Activated naive CD8-positive, alpha-beta T cell treated with anti-CD3 and anti-CD28 coated beads, Interleukin-2, amount 50 U/mL, for 16 hours (primary cell): ENCODE measurements at places on chromosomes 11 and 22.

GRCh38 chr11:113446112-113446511, 29.1 kb downstream of the DRD2 start:
- DNase-seq = no peak

DNA sequence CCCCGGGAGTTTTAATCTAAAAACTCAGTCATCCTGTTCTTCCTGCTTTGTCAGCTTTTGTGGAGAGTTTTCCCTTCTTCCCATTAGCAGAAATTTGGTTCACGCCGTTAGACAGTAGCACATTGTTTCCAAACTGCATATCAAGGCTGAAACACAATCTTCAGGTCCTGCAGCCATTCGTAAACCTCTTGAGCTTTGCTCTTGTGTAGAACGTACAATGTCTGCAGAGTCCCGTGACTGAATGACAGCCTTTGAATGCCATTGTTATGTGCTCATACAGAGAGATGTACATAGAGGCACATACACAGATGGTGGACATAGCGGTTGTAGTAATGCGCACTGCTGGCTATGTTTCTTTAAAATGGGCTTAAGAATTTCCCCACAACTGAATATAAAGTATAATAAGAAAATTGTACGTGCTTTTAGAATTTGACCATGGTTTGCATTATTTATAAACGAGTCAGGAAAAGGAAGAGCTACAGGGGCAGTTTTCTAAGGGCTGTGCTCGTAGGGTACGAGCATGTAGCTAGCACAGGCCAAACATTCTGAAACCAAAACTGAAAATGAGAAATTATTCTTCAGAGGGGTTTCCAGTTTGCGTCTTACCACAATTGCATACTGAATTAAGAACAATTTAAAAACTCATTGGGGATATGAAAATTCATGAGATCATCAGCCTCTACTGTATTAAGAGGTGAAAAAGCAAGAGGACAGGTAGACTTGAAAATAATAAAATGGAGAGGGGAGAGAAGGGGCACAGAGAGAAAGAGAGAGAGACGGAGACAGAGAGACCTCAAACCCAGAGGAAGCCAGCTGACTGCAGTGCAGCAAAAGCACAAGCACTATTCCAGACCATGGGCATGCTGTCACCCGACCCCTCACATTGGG, 310.1 kb downstream of the CADM1 start:
- DNase-seq = no peak

DNA sequence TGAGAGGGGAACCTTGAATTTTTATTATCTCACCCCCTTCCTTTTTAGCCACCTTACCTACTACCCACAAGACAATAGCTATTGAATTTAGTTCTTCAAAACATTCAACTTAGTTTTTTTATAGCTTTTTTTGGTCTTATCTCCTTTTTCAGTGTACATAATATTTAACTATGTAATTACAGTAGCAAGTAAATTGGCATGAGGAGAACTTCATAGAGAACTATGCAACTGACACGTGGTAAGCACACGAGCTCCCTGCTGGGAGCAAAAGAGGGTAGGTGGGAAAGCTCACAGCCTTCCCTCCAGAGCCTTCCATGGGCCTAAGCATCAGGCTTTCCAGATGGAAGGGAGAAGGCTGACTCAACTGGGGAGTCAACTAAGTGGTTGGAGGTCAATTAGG, 22.1 kb upstream of the ZDHHC13 start:
- DNase-seq = no peak

DNA sequence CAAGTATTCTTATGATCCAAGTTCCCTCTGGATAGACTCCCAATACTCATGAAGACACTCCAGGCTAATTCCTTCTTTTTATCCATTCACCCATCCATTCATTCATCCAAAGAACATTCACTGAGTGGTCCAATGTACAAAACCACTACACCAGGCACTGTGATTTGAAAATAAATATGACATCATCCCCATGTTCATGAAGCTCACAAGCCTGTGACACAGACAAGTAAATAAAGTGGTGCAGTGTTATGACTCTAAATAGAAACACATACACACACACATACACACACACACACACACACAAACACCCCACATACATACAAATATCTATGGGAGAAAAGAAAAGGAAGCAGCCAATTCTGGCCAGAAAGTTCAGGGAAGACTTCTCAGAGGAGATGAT, 35.5 kb downstream of the MTMR2 start:
- DNase-seq = no peak

- DNase-seq = no peak
Observed at GRCh38 chr11:123301013-123301591, 106.1 kb upstream of the CLMP start.

DNA sequence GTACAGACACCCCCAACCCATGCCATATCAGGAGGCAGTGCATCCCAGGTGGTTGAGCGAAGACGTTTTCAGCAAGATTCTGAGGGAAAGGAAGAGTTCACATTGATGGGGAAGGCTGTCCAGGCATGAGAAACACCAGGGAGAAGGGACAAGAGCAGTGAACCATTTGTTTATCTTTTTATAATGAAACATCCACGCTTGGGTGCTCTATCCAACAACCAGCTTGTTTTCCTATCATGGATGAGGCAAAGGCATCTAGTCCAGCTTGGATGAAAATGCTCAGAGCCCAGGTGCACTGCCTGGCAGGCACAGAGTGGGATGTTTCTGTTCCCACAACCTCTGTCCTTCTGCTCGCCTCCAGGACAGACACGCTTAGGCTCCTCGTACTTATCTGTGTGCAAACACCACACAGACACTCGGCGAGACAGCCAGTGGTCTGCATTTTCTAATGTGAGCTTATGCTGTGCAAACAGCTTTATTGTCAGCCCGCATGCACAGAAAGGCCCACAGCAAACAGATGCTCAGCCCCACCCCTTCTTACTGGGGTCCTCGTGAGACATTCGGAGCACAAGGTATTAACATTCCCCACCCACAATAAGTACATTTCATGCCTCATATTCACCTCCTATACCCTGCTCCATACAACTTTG, 45.4 kb upstream of the NTM start:
- DNase-seq = no peak

DNA sequence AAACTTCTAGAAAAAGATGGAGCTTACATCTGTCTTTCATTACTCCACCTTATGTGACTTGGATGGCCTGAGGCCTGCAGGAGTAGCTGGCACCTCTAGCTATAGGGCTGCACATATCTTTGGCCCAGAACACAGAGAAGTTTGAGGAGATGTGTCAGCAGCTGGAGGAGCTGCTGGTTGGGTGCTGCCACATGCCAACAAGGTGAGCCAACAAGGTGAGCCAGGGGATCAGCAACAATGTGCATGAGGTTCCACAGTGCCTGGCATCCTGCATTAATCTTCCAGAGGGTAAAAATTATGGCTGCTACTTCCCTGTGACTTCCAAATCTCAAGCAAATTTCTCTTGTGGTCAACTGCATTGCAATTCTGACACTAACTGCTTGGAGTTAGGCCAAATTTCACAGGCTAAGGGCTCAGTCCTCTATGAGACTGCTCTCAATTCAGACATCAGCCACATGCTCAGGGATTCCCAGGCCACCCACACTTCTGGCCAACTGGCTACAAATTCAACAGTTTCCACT, 16.0 kb downstream of the RBM7 start:
- DNase-seq = no peak

- no peak for DNase-seq
Observed at GRCh38 chr11:125370561-125371389, 125.3 kb downstream of the FEZ1 start.

DNA sequence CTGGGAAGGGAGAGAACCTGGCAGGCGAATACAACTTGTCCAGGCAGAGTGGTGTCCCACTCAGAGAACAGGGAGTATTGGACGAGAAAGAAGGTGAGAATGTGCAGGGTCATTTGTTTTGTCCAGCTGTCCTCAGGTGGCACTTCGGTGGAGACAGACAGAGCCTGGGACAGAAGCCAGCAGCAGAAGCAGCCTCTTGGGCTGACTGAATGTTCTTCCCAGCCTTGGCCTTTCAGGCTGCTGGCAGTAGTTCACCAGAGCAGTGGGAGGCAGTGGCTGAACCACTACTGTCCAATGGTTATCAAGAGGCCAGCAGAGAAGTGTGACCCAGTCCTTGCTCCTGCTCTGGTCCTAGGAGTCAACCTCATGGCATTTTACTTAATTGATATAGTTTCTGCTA, 331.1 kb upstream of the NARS2 start:
- no peak for DNase-seq

DNA sequence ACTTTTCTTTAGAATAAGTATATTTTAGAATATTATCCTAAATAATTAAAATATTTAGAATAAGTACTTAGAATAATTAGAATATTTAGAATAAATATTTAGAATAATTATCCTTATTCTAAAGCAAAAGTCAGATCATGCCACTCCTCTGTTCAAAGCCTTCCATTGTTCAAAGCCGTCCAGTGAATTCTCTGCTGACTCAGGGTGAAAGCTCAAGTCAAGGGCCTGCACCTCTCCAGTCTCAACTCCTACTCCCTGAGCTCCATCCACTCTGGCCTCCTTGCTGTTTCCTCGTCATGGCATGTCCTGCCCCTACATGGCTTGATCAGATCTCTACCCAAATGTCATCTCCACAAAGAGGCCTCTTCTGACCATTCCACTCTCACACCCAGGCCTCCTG, 30.0 kb downstream of the PLEKHA7 start:
- no peak for DNase-seq

DNA sequence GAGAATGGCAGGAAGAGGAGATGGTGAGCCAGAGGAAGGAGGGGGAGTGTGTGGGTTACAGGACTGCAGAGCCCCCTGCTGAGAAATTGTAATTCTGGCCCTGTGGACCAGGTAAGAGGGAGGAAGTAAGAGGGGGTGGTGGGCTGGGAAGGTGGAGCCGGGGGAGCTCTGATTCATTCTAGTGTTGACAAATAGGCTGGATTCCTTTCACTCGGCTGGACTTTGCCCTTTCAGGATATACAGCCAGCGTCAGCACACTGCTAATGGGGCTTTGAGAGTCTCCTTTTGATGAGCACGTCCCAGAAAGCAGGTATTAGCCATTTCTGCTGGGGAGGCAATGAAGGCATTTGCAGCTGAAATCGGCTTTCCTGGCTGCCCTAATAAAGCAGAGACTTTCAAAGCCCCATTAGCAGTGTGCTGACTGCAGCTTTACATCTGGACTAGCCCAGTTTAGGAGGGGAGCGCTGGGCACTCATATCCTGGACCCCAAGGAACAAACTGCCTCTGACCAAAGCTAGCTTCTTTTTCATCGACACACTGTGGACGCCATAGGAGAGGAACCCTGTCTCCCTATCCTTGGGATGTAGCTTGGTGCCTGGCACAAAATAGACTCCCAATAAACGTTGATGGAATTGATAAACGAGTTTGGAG, 44.8 kb upstream of the CADM1 start:
- DNase-seq = no peak

- no peak for DNase-seq
Observed at GRCh38 chr22:48718818-48719500, 1108.7 kb downstream of the BRD1 start.

- DNase-seq = no peak
Observed at GRCh38 chr11:15212876-15213275, 98.2 kb downstream of the INSC start.

DNA sequence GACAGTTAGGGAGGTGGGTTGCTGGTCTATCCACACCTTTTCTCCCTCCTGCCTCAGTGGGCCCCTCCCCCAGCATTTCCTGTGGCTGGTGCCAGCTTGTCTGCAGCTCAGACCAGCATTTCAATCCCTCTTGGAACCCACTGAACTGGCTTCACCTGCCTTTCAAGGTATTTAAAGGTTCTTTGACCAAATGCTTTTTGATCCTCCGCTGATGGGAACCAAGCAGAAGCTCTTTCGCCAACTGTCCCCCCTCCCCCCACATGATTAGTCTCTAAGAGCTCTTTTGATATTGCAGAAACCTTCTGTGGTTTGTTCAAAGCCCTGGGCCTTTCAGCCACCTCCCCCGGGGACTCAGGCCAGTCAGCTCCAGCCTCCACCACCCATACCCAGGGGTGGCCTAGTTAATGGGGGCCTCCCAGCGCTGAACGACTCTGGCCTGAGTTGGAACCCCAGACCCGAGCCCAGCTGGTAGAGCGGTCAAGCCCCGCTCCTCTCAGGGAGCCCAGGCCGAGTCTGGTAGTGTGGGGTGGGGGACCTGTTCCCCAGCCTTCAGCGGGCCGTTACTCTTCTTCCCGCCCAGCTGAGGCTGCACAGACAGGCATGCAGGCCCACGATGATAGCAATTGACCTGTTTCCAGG, 6.0 kb upstream of the SYT7 start:
- DNase-seq = no peak

DNA sequence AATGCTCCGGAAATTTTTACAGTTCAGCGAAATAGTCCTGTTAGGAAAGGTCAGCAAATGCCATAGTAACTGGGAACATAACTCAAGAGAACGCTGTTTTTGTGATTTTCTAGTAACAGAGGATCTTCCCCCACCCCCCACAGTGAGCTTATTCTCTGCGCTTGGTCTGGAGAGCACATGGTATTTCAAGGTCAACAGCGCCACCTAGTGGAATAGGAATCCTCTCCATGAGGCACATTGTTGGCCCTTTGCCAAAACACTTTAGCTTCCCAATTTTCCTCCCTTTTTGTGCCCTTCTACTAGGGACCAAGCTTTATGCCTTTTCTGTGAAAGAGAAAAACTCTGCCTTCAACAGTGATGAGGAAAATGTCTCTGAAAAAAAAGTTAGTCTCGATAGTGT, 13.2 kb upstream of the OR4C12 start:
- DNase-seq = no peak

GRCh38 chr22:25970374-25970911, 198.8 kb upstream of the SEZ6L start:
- DNase-seq = no peak

DNA sequence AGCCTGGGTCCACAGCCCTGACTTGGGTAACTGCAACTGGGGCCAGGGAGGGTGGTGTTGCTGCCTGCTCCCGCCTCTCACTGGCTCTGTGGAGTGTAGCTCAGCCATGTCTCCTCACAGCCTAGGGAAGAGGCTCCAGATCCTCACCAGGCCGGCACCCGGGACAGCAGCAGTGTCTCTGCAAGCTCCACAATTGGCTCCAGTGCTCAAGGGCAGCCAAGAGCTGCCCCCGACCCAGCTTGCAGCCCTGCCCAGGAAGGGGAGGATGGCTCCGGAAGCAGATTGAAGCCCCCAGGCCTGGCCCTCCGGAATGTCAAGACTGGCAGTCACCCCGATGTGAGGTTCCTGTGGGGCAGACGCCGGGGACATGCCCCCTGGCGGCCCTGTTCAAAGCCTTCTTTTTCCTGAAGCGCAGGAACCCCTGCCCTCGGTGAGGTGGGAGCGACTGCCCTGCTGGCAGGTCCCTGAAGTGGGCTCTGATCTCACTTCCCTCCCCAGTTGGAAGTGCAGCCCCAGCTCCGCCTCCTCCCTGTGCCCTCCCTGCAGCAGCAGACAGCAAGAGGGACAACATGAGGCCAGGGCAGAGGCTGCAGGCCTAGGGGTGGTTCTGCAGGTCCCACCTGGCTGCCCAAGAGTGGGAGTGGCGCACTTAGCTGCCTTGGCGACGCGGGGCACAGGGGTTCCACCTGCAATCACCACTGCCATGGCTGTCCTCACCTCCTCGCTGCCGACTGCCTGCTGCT, 816.2 kb upstream of the LUZP2 start:
- DNase-seq = no peak
